ENCODE measurements at places on chromosomes 5 and 9.

- no peak for DNase-seq
Measured at GRCh38 chr5:53537711-53538110, 22.7 kb upstream of the NDUFS4 start.

- no peak for DNase-seq
Measured at GRCh38 chr9:91433180-91433579, 9.5 kb upstream of the NFIL3 start.

- DNase-seq: no peak
Measured at GRCh38 chr9:99244344-99245260, 22.5 kb downstream of the SEC61B start.

DNA sequence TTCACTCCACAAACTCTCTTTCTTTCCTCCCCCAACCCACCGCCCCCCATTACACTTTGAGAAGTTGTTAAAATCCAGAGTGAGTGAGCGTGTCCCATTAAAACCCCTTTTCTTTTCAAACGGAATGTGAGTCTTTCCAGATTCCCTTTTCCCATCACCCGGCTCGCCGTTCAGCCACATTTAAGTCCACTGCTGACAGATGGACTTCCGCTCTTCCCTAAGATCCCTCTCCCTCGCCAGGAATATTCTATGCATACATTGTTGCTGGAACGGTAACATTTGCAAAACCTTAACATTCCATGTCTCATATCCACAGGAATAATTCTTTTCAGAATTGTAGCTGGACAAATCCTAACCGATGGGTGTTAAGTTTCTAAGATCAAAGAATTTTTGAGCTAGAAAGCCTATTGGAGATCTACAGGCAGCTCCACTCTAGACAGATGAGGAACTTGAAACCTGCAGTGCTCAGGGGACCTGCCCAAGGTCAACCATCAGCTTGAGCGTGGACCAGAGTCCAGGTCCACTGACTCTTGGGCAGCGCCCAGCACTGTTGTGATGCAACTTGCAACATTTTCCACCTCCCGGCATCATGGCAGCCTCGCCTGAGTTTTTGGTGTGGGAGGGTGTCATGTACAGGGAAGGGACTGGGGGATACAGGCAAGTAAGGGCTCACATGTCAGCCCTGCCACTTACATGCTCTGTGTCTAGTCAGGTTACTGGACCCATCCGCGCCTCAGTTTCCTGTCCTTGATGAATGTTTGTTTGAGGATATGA lies 500.1 kb downstream of the CCDC171 start:
- no peak for DNase-seq

- no peak for DNase-seq
Measured at GRCh38 chr9:21835121-21835520, 32.7 kb downstream of the MTAP start.

DNA sequence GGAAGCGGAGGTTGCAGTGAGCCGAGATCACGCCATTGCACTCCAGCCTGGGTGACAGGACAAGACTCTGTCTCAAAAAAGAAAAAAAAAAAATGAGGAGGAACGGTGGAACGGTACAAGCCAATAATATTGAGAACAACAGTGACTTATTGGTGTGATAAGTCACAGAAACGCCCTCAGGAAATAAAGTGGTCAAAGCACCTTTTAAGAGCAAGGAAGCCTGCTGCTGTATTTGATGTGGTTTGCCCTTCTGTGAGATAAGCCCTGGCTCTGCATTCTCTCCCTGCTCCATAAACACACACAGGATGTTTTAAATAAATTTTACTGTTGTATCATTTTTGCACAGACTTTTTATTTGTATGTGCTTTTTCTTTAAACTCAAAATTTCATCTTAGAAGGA lies 269.9 kb upstream of the MSX2 start:
- DNase-seq: no peak

DNA sequence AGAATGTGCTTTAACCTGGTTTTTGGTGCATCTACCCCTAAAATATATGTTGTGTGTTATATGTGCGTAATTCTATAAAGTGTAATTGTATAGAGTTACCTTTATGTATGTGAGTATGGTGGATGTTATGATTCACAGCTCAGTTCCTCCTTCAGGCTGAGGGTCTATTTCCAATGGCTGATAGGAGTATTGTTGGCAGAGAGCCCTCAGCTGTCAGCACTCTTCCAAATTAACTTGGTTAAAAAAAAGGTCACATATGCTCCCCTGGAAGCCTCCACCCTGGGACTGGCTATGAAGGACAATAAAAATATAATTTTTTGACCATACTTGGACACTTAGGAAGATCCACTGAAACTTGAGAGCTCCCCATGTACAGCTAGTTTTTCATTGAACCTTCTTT lies 250.4 kb upstream of the CDH12 start:
- DNase-seq: no peak

All from stimulated activated CD8-positive, alpha-beta memory T cell treated with anti-CD3 and anti-CD28 coated beads, Interleukin-12 subunit alpha, Interleukin-12 subunit beta, amount 100 ng/mL, for 4 hours (primary cell).